ENCODE measurements at places on chromosomes 6 and 20.

GRCh38 chr6:31676322-31676903, 4.5 kb downstream of the LY6G5C start:
- no peak for DNase-seq

GRCh38 chr6:53691252-53691651, 25.7 kb upstream of the KLHL31 start:
- DNase-seq, result no peak

DNA sequence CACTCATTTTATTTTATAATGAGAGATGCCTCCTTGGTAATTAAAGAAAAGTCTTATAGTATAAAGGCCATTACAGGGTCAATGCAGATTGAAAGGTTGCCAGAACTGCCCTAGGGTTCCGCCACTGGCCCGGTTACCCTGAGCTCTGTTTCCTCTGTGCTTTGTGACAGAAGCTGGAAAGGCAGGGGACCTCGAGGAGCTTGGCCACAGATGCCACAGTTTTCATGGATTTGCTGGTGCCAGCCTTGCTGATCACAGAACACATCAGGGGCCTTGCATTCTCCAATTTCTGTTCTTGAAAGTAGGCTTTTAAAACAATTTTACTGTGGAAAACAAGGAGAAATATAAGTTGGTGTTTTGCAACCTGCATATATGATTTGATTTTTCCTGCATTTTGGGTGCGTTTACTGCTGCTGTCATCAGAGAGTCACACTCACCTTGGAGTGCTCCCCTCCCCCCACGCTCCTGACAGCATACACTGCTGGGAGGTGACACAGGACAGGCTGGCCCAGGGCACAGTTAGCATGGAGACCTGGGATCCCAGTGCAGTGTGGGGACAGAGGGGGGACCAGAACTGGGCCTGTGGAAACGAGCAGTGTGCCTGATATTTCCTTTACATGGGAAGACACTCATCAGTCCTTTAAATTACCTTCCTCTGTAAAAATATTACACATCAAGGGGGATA, 142.8 kb downstream of the CFAP61 start:
- no peak for DNase-seq

DNA sequence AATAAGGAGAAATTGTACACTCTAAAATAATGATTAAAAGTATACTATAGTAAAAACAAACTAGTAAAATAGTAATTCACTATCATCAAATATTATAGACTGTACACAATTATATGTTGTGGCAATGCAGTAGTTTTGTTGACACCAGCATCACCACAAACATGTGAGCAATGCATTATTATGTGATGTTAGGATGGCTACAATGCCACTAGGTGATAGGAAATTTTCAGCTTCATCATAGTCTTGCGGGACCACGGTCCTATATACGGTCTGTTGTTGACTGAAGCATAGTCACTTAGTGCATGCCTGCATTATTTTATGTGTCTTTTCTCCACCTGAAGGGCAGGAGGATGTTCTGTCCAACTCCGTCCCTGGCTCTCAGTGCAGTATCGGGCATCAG, 104.8 kb upstream of the NEDD9 start:
- no peak for DNase-seq

GRCh38 chr6:7051780-7052442, 55.9 kb upstream of the RREB1 start:
- DNase-seq, result peak; percentile 10

DNA sequence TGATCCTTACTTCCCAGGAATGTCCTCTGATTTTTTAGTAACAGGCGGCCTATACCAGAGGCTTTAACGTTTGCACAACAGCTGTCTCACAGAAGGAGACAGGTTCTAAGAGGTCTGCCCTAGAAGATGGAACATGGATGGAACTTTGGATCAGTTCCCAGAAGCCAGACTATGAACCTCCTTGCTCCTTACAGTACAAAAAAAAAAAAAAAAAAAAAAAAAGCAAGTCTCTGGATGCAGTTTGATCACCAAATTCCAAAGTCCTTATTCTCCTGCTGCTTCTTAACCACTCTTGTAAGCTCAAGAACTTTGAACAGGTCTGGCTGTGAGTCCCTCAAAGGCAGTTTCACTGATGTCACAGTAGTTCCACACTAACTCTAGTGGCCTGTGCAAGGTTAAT, 2.0 kb upstream of the TRMT11 start:
- DNase-seq, result no peak

DNA sequence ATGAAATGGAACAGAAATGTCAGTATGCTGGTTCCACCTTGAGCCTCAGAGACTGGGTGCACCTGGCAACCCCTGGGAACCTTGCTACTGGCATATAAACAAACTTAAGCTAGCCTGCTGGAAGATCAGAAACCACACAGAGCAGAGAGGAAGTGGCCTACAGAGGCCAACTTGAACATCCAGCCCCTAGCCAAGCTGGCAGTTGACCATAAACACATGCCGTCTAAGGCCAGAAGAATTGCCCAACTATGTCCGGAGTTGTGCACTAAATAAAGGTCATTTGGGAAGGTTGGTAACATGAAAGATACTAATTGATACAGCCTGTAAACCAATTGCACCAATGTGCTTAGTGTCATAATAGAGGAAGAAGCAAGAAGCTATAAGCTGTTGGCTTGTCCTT, 266.6 kb upstream of the BTBD3 start:
- no peak for DNase-seq

- no peak for DNase-seq
Observed at GRCh38 chr6:111329882-111330633, 153.0 kb downstream of the REV3L start.

GRCh38 chr6:128471907-128472306, 48.5 kb downstream of the PTPRK start:
- no peak for DNase-seq

- DNase-seq, result no peak
Observed at GRCh38 chr6:100171533-100172321, 177.7 kb upstream of the MCHR2 start.

- no peak for DNase-seq
Observed at GRCh38 chr6:39899554-39900295, 34.5 kb downstream of the MOCS1 start.

All from stimulated activated CD4-positive, alpha-beta T cell treated with anti-CD3 and anti-CD28 coated beads, TNF-alpha, amount 100 ng/mL, for 1 hour (primary cell).